Uterus (tissue), 4 donors: ENCODE measurements at places on chromosomes 11 and 22. TPM values are rescaled to one million over a fixed set of nuclear protein-coding genes. Genes with fewer than 3 reads are reported as not detected.

DNA sequence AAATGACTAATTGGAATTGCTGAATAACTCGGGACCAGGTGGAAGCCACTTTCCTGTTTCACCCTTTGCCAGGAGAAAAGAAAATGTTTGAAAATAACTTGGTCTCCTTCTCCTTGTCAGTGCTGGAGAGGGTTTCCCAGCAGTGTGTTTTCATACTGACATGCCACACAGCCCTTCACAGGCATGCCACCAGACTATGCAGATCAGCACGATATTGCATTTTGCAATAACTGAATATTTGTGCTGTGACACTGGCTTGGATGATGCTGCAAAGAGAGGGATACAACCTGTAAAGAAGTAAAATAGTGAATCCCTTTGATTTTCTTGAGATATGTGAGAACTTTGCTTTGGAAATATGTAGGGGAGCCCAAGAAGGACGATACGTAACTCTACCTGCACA lies 200.0 kb upstream of the NAV2 start:
- DNase-seq = no peak

DNA sequence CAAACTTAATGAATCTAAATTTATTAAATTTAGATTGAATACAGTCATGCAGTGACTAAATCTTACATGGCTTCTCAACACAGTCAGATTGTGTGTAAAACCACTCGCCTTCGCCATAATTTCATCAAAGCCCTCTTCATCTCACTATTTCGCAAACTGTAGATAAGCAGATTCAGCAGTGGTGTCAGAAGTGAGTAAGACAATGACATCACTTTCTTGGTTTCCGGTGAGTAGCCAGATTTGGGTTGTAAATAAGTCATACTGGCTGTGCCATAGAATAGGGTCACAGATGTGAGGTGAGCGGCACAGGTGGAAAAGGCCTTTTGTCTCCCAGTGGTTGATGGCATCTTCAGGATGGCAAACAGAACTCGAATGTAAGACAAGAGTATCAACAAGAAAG lies 3.4 kb downstream of the OR10A6 start:
- DNase-seq = no peak

The SAA1 gene
- total RNA-seq = not detected

- DNase-seq = no peak
These were observed 11.2 kb downstream of the MB start for GRCh38 chr22:35605851-35606481.

The CABP7 gene
- not detected for total RNA-seq

The PGA5 gene
- not detected for total RNA-seq

The CD151 gene
- total RNA-seq = 161 TPM

DNA sequence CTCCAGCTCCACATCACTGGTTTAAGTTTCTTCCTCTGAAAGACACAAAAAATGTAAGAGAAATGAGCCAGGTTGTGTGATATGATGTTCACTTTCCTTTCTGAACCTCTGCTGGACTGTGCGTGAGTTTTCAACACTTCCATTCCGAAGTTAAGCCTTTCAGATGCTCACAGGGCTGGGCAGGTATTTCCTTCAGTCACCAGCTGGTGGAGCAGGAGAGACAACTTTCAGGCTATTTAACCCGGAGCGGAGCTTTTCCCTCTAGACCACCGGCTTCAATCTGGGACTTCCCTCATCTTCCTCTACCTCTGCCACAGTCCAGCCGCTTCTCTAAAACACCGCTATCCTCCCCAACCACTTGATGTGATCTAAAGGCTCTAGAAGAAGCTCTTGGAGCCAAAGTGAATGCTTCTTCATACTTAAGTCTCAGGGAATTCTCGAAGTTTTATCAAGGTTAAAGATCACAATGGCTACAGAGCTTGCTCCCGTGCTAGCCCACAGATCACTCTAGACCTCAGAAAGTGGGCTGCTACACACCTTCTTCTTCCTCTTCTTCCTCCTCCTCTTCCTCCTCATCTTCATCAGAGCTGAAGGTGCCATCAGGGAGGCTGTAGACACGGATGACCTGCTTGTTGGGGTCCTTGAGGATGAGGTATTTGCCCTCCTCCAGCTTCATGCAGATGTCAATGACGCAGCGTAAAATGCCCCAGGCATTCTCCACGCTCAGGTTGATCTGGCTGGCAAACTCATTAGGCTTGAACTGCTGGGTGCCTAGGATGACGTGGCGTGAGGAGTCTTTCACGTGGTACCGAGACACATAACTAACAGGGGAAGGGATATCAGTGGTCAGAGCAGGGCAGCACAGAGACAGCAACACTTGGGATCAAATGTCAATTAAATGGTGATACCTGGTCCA lies 4.4 kb upstream of the FOXRED2 start:
- peak; percentile 42 for DNase-seq

- peak; percentile 78 for DNase-seq
These were observed 14.9 kb downstream of the FZD4 start for GRCh38 chr11:86940122-86940777.

The DCDC1 gene
- 0.26 TPM for total RNA-seq

- no peak for DNase-seq
These were observed 76.2 kb upstream of the TTLL12 start for GRCh38 chr22:43262990-43263644.

DNA sequence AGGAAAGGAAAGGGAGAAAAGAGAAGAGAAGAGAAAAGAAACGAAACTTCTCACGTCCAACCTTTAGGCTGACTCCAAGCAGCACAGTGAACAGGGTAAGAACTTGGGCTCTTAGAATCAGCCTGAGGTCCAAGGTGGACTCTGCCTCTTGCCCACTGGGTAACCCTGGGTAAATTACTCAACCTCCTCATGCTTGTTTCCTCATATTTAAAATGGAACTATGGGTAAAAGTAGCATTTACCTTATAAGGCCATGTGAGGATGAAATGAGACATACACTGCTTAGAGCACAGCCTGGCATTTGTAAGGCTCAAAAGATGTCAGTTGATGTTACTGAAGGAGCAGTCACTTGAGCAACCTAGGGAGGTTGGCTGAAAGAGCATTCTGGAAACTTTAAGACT lies 107.9 kb downstream of the C11orf58 start:
- no peak for DNase-seq

The BATF2 gene
- 3.7 TPM for total RNA-seq

DNA sequence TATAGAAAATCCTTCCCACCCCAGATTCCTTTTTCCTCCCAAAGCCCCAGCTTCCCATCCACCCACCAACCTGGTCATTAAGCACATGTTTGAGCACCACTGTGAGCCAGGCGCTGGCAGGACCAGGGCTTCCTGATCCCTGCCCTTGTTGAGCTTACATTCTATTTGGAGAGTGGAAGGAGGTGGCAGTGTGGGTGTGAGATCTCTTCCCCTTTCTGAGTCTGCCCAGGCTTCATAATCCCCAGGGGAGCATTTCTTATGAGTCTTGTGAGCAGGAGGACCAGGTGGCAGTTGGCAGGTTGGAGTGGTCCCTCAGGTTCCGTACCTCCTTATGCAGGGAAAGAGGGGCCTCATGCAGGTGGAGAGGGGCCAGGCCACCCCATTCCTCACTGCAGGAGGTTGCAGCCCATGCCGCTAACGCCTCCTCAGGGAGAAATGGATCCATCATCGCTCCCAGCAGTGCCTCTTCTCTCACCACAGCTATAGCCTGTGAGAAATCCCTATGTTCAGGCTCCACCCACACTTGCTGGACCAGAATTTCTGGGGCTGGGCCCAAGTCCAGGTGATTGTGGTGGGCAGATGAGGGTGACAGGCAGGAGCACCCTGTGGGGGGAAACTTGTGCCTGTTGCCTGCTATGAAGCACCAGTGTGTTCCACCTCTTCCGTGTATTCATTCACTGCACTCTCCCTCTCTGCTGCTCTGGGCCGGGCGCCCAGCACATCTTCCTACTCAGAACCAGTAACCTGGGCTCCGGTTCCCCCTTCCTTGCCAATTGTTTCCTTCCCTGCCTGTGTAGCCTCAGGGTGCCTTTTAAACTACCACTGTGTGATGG lies 23.5 kb downstream of the UBE2L3 start:
- DNase-seq = no peak

DNA sequence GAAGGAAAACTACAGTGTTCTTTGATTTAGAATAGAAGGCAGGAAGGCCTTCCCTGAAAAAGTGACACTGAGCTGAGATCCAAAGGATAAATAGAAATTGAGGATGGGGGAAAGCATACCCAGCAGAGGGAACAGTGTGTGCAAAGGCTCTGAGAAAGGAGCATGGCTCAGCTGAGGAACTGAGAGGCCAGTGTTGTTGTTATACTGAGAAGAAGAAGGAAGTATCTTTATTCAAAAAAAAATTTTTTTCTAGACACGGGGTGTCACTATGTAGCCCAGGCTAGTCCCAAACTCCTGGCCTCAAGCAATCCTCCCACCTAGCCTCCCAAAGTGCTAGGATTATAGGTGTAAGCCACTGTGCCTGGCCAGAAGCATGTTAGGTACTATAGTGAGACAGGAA lies 3.5 kb upstream of the PIK3C2A start:
- no peak for DNase-seq

The SHANK2 gene
- total RNA-seq = 0.88 TPM

DNA sequence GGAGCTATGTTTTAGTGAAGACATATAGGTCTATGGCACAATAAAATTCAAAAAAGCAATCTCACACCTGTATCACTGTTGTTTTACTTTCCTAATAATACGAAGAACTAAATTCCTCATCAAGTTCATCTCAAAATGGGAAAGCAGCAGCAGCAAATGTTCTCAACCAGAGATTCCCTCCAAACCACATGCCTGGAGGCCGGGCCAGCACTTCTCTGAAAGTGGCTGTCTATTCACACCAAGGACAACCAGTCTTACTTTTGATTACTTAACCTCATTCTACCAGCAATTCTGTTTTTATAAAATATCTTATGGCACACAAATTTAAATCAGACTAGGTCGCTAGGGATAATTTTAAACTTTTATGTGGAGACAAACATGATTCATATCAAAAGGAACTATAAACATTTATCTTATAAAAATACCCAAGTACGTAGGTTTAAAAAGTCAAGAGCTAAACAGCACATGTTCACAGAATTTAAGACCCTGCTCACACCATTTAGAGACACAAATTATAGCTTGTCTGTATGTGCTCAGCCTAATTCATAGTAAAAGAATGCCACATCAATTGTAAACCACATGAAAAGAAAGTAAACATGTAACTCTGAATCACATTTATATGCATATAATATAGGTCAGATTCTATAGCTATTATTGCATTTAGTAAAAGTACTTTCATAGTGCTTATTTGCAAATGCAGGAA lies 46.1 kb downstream of the RRAS2 start:
- no peak for DNase-seq

GRCh38 chr22:42332089-42332488 lies 61.6 kb upstream of the TCF20 start:
- DNase-seq = no peak

DNA sequence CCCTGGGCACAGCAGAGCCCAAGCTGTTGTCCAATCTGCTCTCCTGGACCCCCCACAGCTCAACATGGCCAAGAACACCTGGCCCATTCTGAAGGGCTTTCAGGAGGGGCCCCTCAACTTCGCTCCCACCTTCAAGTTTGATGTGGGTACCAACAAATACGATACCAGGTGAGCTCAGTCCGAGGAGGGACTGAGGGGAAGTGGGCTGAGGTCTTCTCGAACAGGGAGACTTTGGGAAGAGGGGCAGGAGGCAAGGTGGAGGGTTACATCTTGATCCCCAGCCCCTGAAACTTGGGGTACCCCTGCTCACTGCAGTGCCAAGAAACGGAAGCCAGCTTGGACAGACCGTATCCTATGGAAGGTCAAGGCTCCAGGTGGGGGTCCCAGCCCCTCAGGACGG lies 5.4 kb downstream of the INPP5J start:
- DNase-seq = no peak

The GGTLC2 gene
- not detected for total RNA-seq

DNA sequence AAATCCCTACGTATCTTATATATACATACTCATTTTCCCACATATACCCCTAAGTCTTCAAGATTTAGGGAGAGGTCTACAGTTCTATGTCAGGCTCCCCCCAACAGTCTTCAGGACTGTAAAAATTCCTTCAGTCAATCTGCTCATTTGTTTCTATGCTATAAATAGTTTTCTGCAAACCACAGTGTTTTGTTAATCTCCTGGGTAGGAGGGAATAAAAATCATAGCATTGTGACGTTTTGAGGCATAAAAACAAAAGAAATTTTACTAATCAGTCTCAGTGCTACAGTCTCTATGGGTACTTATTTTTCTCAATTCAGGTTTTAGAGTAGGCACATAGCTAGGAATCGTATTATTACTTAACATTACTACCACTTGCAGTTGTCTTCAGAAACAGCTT lies 552.8 kb upstream of the LRRC4C start:
- no peak for DNase-seq

GRCh38 chr11:16690086-16690485 lies 48.4 kb upstream of the C11orf58 start:
- no peak for DNase-seq

The NCF4 gene
- 6.6 TPM for total RNA-seq

DNA sequence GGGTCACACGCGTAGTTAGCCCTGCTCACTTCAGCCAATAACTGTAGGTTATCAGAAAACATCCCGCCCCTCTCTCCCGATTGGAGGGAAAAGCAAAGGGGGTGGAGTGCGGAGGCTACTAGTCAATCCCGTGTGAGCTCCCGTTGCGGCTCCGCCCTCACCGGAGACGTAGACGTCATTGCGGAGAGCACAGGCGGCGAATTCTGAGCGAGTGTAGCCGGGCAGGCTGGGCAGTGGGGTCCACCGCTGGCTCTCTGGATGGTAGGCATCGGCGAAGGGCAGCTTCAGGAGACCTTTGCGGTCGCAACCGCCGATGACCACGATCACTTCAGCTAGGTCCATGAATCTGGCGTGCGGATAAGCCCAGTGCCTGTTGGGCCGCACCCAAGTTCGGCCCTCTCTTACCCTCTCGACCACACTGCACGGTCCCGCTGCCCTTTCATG lies 4.7 kb downstream of the KLHL35 start:
- peak; percentile 85 for DNase-seq

- DNase-seq = no peak
These were observed 26.8 kb upstream of the CELSR1 start for GRCh38 chr22:46564084-46564714.

DNA sequence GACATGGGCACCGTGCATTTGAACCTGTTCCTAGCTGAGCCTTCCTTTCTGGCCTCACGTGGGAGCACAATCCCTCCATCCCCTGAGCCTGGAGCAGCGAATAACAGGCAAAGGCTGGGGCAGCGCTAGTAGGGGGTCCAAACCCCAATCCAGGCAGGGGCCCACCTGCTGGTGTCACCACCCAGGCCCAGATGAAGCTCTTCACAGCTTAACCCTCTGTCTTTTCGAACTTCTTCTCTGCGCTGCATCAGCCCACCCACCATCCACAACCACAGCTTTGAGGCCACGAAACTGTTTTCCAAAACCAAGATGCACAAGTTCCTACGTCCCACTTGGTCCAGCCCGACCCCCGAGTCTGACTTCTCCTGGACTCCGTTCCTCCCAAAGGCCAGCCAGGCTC lies 11.5 kb downstream of the KCNC1 start:
- no peak for DNase-seq

DNA sequence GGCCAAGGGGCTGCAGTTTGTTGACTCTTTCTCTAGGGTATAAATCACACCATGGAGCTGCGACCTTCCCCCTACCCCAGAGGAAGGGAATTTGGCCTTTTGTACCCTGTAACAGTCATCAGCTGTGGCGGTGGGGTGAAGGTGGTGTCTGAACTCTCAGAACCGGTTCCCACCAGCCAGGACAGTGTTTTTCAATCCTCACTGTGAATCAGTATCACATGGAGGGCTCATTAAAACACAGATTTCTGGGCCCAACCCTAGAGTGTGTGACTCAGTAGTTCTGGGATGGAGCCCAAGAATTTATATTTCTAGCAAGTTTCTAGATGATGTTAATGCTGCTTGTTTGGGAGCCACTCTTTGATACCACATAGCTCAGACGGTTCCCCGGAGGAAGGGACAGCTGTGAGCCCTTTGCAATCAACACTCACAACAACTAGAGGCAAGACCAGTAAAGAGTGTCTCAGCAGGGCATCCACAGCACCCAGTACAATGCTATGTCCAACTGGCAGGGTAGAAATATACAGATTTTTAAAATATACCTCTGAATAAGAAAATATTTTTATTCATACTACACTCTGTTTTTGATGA lies 43.9 kb upstream of the FAT3 start:
- DNase-seq = no peak
